ENCODE measurements at places on chromosomes 3 and 15.

DNA sequence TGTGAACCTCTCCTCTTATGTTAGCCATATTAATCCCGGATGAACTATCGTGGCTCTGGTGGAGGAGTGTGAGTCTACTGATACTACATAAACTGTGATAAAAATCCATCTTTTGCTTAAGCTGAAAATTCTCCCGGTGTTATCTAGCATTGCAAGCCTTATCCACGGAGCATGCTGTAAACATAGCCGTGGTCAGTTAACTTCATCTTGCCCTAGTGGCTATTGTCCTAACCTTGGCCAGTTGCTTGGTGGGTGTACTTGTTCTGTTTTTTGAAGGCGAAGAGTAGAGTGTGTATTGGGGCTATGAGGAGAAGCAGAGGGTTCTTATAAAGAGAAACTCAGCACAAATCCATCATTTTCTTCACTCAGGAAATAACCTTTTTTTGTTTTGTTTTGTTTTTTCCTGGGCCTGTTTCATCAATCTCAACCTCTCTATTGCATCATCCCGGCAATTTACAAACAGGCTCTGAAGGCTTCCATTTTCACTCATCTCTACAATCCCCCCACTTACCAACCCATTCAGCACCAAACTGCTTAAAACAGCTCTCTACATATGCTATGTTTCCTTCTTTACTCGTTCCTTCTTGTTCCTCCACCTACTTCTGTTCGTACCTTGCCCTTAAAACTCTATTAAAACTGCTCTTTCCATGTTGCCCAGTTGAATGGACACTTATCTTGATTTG lies 135.5 kb upstream of the PTX3 start:
- DNase-seq = no peak

- no peak for DNase-seq
These were observed 173.5 kb downstream of the VGLL4 start for GRCh38 chr3:11470031-11470853.

GRCh38 chr3:36433511-36433910 lies 53.2 kb downstream of the STAC start:
- no peak for DNase-seq

- no peak for DNase-seq
These were observed 168.1 kb downstream of the XXYLT1 start for GRCh38 chr3:195102609-195103467.

DNA sequence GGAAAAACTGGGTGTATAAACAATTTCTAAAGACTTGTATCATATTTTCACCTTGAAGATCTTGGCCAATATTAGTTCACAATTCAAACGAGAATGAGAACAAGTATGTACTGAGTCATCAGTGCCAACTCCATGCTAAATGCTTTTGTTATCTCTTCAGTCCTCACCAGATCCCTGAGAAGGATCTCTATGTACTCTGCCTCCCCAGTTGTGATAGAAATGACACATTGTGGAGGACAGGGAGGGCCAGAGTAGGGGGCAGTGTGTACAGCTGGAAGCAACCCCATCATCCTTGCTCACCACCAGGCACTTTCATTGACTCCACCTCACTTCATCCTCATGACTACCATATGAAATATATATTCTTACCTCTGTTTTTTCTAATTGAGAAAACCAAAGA lies 353.7 kb upstream of the SOX2 start:
- no peak for DNase-seq

DNA sequence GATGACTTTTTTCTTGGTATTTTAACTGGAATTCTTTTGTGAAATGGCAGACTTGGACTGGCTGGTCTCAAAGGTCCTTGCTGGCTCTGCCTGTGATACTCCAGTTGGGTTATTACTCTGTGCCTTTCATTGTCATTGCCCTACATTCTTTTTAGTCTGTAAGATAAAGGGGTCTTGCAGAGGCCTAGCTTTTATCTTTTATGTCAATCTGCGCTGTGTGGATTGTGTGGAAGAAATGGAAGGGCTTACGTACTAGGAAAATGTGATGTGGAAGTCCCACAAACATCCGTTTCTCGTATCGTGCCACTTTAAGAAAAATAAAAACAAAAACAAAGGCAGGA lies 8.7 kb upstream of the TMEM212 start:
- DNase-seq = no peak

DNA sequence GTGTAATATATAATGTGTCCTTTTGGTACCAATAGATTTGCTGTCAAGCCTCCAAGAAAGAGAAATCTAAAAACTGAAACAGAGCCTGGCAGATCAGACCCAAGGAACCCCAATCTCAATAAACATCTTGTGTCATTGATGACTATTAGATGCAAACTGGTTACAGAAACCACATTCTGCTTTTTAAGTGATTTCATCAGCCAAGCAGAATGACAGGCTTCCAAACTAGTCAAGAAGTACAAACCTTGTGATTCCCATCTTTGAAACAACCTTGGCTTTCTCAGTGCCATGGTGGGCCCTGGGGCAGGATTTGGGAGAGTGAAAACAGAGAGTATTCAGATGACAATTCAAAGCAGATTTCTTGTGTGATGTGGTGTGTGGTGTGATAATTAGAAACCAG lies 45.6 kb upstream of the STRIT1 start:
- no peak for DNase-seq

GRCh38 chr3:99012051-99012450 lies 110.6 kb upstream of the DCBLD2 start:
- DNase-seq = no peak
